K562 (cell line): ENCODE measurements at places on chromosomes 2 and 18. TPM values are rescaled to one million over a fixed set of nuclear protein-coding genes. Genes with fewer than 3 reads are reported as not detected.

DNA sequence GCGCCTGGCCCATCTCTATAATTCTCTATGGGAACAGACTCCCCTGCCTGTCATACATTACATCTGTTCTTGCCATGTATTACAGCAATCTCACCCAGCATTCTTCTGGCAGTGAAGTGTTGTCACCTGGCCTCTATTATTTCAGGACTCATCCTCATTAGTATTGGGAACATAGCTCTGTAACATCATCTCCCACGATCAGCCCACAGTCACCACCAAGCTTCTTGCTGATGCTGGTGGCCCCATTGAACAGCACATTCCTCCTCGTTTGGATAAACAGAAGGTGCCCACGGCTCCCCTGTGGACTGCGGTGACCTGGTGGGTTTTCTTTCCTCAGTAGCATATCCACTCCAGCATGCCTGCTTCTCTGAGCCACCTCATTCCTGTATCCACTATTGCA is 21.5 kb downstream of the CHCHD5 start:
- no peaks in the 10 kb centered on the region for H3K36me3 ChIP-seq
- no peak overlapping the region for H3K27ac ChIP-seq
- no peak for DNase-seq
- H3K27me3 ChIP-seq, result no peaks in the 10 kb centered on the region

- no peaks in the 10 kb centered on the region for H3K4me1 ChIP-seq
- no peak overlapping the region for H3K4me3 ChIP-seq
- H3K27ac ChIP-seq, result no peak overlapping the region
- no peak for DNase-seq
Measured at GRCh38 chr2:181411105-181411849, 45.9 kb upstream of the ITGA4 start.

GRCh38 chr2:32960647-32961403 is 14.1 kb downstream of the LTBP1 start:
- H3K4me1 ChIP-seq, result peaks cover 6% of the 10 kb centered on the region
- peak overlapping the region; percentile 57 for H3K27ac ChIP-seq
- no peaks in the 10 kb centered on the region for H3K27me3 ChIP-seq
- H3K4me3 ChIP-seq, result no peak overlapping the region
- no peaks in the 10 kb centered on the region for H3K36me3 ChIP-seq
- DNase-seq, result peak; percentile 94

GRCh38 chr2:174120346-174120745 is 128.0 kb downstream of the OLA1 start:
- H3K4me1 ChIP-seq, result no peaks in the 10 kb centered on the region
- H3K27ac ChIP-seq, result peak overlapping the region; percentile 5; the same call in 1 of the 3 replicates
- no peaks in the 10 kb centered on the region for H3K27me3 ChIP-seq
- no peak overlapping the region for H3K4me3 ChIP-seq

GRCh38 chr2:20018601-20019152 is 6.2 kb upstream of the MATN3 start:
- no peaks in the 10 kb centered on the region for H3K4me1 ChIP-seq
- H3K27me3 ChIP-seq, result no peaks in the 10 kb centered on the region
- no peak for DNase-seq
- H3K27ac ChIP-seq, result no peak overlapping the region
- H3K36me3 ChIP-seq, result no peaks in the 10 kb centered on the region

DNA sequence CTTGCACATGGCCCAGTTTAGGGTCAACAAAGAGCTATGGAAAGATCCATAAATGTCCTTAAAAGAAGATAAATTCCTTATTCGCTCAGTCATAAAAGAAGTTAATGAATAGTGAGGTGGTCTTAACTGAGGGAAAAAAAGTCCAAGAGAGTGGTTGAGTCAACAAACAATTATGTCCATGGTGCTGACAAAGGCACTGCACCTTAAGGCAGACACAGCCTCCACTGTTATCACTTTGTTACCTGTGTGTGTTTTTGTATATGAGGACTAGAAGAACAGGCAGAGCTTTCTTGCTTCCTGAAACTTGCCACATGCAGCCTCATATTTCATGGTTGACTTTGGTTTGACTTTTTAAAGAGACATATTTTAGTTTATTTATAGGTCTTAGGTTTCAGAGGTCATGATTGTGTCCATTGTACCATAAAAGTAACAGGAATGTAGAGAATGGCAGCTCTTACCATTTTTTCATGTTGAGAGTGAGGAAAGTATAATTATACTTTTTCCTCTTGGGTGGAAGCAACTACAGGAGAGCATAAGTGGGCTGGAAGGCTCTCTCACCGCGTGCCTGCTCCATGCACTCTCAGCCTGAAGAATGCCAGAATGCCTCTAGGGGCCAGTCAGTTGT is 93.6 kb downstream of the XRCC5 start:
- peaks cover 97% of the 10 kb centered on the region for H3K36me3 ChIP-seq
- H3K27ac ChIP-seq, result no peak overlapping the region
- no peak for DNase-seq
- H3K27me3 ChIP-seq, result no peaks in the 10 kb centered on the region
- H3K4me3 ChIP-seq, result no peak overlapping the region

DNA sequence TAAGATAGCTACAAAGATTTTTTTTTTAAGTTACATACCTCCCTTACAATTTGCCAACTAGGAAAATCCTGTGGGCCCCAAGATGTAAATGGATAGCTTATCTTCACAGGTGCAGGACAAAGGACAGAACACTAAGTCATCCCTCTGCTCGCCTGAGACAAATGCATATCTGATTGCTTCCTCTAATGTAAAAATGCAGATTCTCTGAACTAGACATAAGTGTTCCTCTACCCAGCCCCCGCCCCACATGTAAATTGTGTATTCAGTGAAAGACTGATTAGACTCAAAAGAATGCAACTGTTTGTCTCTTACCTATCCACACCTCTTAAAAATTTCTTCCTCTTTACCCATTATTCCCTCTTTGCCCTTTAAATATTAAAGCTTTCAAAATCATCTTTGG is 96.5 kb downstream of the CYP26B1 start:
- H3K27ac ChIP-seq, result no peak overlapping the region
- no peak for DNase-seq
- no peaks in the 10 kb centered on the region for H3K27me3 ChIP-seq
- H3K36me3 ChIP-seq, result no peaks in the 10 kb centered on the region

- H3K27ac ChIP-seq, result no peak overlapping the region
- H3K27me3 ChIP-seq, result no peaks in the 10 kb centered on the region
- H3K4me3 ChIP-seq, result no peak overlapping the region
- H3K36me3 ChIP-seq, result no peaks in the 10 kb centered on the region
- DNase-seq, result no peak
Measured at GRCh38 chr2:134362152-134362668, 108.3 kb downstream of the MGAT5 start.

GRCh38 chr2:235343156-235343774 is 150.6 kb upstream of the AGAP1 start:
- H3K4me1 ChIP-seq, result peaks cover 3% of the 10 kb centered on the region; the same call in 1 of the 3 replicates
- peaks cover 8% of the 10 kb centered on the region for H3K27me3 ChIP-seq
- no peak overlapping the region for H3K27ac ChIP-seq
- H3K36me3 ChIP-seq, result no peaks in the 10 kb centered on the region

DNA sequence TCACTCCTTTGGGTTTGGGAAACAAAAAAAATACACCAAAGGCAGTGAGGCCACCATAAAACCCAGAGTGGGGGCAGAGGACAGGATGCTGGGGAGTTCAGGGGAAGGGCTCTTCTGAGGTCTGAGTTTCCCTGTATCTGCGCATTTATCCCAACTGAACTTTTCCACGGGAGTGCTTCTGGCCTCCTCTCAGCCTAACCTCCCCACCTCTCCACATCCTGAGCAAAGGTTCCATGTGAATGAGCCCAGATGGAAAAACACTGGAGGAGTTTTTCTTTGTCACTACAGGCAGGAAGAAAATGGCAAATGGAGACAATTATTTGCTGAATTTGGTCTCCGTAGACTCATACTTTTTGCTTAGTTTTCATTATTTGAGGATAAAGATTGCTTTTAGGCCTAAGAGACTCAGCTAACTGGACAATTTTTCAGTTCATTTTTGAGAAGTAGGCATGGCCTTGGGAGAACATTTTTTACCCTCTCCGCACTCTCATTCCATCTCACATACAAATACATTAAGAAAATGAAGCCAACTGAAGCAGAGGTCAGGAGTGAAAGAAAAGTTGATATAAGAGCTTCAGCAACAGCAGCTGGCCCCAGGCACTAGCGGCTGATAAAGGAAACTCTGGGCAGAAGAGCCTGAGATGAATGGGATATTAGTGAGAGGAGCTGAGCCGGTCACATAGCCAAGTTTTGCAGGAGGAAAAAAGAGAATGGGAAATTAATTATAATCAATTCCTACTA is 82.6 kb upstream of the CYP1B1 start:
- H3K4me3 ChIP-seq, result no peak overlapping the region
- peaks cover 16% of the 10 kb centered on the region; the same call in 1 of the 3 replicates for H3K27me3 ChIP-seq
- peaks cover 3% of the 10 kb centered on the region for H3K4me1 ChIP-seq
- no peaks in the 10 kb centered on the region for H3K36me3 ChIP-seq
- H3K27ac ChIP-seq, result no peak overlapping the region

DNA sequence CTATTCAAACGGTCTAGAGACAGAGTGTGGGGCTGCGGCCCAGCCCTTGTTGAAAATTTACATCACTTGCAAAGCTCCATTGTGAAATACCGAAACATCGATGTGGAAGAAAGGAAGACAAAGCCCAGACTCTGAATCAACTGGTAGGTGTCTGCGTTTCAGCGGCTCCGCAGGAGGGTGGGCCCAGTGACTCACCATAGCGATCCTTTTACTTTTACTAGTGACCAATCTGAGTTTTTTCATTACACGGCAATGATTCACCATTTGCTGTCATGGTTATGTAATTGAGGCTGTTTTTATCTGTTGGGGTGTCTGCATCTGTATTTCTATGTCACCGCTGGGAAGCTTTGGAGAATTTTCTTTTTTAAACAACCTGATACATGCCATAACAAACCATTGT is 66.6 kb upstream of the ODC1 start:
- no peaks in the 10 kb centered on the region for H3K4me1 ChIP-seq
- no peak for DNase-seq
- no peak overlapping the region for H3K4me3 ChIP-seq
- H3K36me3 ChIP-seq, result no peaks in the 10 kb centered on the region
- no peak overlapping the region for H3K27ac ChIP-seq

DNA sequence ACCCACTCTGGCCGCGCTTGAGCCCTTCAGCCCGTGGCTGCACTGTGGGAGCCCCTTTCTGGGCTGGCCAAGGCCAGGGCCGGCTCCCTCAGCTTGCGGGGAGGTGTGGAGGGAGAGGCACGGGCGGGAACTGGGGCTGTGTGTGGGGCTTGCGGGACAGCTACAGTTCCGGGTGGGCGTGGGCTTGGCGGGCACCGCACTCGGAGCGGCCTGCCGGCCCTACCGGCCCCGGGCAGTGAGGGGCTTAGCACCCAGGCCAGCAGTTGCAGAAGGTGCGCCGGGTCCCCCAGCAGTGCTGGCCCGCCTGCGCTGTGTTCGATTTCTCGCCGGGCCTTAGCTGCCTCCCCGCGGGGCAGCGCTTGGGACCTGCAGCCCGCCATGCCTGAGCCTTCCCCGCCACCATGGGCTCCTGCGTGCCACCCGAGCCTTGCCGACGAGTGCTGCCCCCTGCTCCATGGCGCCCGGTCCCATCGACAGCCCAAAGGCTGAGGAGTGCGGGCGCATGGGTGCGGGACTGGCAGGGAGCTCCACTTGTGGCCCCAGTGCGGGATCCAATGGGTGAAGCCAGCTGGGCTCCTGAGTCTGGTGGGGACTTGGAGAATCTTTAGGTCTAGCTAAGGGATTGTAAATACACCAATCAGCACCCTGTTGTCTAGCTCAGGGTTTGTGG is 173.7 kb upstream of the FIGN start:
- H3K27ac ChIP-seq, result no peak overlapping the region
- no peaks in the 10 kb centered on the region for H3K36me3 ChIP-seq
- no peak overlapping the region for H3K4me3 ChIP-seq
- no peaks in the 10 kb centered on the region for H3K27me3 ChIP-seq

DNA sequence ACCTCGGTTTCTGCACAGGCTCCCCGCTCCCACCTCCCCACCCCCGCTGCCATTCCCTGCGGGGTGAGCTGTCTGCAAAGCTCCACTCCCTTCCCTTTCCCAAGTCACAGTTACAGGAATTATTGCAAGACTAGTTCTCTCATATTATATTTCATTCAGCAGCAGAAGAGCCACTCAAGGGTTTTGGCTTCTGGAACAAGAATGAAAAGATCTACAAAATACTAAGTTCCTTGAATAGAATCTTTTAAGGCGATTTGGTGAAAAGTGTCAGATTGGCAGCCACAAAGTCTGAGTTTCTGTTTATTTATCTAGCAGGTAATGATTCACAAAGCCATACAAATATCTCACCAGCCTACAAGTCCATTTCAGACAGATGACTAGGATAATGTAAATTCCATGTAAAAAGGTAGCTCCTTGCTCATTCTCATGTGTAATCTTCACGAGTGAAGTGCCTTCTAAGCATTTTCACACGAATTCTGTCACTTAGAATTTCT is 221.9 kb upstream of the RBBP8 start:
- H3K36me3 ChIP-seq, result no peaks in the 10 kb centered on the region
- H3K27me3 ChIP-seq, result peaks cover 5% of the 10 kb centered on the region; the same call in 2 of the 3 replicates
- no peaks in the 10 kb centered on the region for H3K4me1 ChIP-seq
- H3K27ac ChIP-seq, result no peak overlapping the region

DNA sequence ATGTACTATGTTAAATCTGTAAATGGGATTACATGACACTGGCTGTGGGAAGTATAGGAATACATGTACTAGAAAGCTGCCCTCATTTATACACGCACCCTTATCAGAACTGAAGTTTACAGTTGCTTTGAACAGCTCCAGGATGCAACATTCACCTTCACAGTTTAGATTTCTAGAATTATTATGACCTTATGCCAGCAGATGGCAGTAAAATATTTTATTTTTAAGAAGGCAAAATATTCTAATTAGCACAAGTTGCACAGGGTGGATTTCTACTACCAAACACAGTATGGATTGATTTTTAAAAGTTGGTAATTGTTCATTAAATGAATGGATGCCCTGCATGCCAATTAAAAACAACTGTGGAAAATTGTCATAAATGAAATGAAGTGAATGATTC is 670.4 kb downstream of the KCNJ3 start:
- no peak overlapping the region for H3K4me3 ChIP-seq
- no peaks in the 10 kb centered on the region for H3K27me3 ChIP-seq
- no peak for DNase-seq
- H3K36me3 ChIP-seq, result no peaks in the 10 kb centered on the region
- H3K4me1 ChIP-seq, result peaks cover 3% of the 10 kb centered on the region; the same call in 1 of the 2 replicates

GRCh38 chr2:38650717-38651116 is 15.2 kb upstream of the GALM start:
- DNase-seq, result no peak
- peaks cover 38% of the 10 kb centered on the region for H3K4me1 ChIP-seq
- no peak overlapping the region for H3K27ac ChIP-seq
- H3K36me3 ChIP-seq, result no peaks in the 10 kb centered on the region

Gene EVX2
- not detected in 2 replicates for polyA plus RNA-seq

Gene MAP3K19
- 0.29 TPM in 1 of 2 replicates, not detected in the other for polyA plus RNA-seq

Gene DNAJB2
- polyA plus RNA-seq, result 3.0 and 3.9 TPM in 2 replicates

Gene SLC11A1
- 0.69 and 0.99 TPM in 2 replicates for polyA plus RNA-seq

Gene ERFE
- polyA plus RNA-seq, result 7.1 and 8.2 TPM in 2 replicates

Gene TEX44
- not detected in 2 replicates for polyA plus RNA-seq

Gene MRO
- not detected in 2 replicates for polyA plus RNA-seq
